ENCODE measurements at places on chromosomes 4 and X.

DNA sequence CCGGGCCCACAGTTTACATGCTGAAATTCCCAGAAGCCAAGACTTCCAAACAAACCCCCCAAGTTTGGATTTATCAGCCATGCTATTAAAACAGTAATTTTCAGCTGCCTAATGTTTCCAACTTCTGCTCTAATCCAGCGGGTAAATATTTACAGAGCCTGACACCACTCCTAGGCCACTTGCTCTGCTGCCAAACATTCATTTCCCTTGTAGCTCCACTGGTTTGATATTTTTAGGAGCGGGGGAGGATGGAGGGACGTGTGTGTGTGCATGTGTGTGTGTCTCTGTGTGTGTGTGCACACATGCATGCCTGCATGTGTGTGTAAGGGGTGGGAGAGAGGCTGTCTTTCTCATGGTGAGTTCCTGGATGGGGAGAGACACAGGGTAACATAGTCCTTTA, 115.7 kb upstream of the PJA1 start:
- DNase-seq, result no peak

DNA sequence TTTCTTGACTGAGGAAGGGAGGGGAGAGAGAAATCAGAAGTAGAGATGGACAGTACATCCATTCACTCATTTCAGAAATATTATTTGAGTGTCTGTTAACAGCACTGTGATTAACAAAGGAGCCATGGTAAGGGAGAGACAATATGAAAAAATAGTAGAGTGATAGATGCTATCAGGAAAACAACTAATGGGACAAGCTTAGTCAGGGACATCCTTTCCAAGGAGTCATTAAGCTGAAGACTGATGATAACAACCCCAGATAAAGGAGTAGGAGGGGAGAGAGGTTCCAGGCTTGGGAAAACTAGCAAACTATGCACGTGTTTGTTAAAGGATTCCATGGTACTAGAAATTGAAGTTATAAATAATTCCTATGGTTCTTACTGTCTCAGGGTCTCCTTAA, 122.2 kb downstream of the CBR4 start:
- no peak for DNase-seq

DNA sequence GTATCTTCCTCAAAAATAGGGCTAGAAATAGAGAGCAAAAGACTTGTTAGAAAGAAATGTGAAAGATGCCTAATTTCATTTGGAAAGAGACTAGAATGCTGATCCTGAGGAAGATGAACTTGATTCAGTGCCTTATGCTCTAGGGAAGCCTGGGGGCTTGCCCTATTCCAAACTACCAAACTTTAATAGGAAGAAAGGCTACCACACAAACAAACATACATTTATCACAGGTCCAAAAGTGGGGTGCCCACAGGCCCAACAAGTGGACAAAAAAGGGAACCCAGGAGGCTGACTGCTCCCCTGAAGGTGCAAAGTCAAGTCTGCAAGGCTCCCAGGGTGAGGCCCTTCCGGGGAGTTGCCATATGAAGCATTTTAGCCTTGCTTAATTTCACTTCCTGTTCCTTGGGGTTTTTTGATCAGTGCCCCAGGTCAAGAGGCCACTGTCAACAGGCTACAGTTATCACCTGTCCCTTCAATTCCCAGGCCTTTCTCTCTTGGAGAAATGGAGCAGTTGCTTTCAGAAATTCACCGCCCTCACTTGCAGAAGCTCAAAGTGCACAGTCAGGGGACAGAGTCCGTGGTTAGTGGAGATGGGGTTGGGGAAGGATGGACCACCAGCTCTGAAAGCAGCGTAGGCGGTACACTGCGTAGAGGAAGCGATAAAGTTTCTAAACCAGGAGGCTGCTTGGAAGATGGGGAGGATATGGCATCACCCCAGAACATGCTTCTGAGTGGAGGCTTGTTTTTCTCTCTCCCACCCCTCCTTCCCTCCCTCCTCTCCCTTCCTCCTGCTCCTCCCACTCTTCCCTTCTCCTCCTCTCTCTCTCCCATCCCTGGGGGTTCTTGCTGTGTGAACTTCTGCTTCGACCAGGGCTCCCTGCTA, 36.4 kb downstream of the TMEM154 start:
- DNase-seq, result no peak

DNA sequence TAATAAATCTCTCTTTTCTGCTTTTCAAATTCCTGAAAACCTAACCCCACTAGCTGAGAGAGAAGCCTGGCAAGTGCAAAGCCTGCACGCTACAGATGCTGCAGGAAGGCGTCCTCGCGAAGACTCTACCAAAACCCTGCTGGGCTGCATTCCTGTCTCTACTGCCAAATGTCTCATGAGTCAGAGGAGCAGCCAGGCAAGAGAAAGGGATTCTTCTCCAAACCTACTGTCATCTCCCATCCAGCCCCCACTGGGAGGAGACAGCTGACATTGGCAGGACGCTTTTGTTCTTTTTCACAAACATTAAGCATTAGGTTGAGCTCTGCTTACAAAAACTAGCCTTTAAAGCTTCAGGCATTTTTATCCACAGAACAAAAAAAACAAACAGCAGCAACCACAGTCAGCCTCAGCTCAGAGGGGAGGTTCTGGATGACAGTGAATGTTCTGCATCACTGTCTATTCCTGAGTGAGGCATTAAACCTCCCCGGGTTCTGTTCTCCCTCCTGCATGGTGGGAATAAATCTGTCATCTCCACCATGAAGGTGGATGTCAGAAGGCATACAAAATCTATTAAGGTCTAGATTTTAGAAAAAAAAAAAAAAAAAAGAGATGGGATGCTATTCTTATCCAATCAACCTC, 18.0 kb downstream of the CRMP1 start:
- no peak for DNase-seq

- no peak for DNase-seq
Measured at GRCh38 chr4:110950731-110951130, 327.9 kb upstream of the PITX2 start.

- DNase-seq, result peak; percentile 5
Measured at GRCh38 chrX:150897421-150898320, 797 bp downstream of the CD99L2 start.

DNA sequence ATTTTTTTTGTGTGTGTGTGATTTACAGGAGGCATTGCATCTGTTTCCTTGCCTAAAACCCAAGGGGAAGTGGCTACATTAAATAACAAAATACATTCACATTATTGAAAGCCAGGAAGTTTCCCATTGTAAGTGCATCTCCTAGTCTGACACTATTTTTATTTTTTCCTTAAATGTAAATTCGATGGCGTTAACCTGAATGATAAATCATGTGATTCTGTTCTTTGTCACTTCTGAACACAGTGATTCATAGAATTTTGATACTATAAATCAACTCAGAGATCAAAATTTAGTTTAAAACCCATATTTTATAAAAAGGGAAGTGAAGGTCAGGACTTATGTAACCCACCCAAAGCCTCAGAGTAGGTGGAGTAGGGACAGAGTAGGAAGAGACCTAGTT, 258.1 kb downstream of the GABRG1 start:
- DNase-seq, result no peak

DNA sequence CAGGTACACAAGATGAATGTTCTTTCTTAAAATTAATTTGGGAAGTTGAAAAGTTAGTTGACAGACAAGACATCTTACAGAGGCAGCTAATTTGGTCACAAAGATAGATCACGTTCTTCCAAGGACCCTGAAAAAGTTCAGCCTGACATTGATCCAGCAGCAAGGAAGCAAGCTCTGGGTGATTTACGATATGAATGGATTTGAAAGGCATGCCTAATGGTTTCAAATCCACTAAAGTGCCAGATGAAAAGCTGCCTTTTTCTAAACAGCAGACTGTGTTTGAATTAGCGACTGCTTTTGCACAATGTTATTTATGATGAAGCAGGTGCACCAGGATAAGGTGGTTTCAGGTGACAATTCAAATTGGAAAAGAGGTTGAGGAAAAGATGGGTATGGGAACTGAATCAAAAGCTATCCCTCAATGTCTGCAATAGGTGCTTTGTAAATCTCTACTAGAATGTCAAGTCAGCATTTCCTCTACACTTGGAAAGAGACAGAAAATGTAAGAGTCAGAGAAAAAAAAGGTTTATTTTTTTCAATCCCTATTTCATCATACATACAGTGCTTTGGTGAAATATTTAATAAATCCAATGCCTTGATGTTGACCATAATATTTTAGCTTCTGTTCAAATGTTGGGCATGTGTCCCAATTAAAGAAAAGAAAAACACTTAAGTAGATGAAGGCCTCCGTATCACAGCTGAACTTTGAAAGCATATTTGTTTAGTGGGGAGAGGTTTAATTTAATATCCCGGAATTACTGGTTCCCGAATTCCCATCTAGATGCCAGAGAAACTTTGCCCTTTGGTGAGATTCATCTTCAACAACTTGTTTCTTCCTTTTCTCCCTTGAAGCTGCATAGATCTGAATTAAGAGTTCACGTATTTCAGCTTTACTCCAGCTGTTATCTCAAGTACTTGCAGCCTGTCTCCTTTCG, 6.0 kb downstream of the RASGEF1B start:
- DNase-seq, result no peak

DNA sequence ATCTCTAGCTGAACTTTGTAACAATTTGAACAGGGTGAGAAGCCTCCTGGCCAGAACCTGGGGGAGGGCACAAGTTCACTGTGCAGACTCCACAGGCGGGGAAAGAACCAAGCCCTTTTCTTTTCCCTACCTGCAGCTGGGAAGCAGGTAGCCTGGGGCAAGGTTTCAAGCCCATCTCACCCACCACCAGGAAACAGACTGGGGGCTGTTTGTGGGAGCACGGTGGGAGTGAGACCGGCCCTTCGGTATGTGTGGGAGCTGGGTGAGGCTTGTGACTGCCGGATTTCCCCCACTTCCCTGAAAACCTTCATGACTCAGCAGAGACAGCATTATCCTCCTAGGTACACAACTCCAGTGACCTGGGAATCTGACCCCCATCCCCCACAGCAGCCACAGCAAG, 211.7 kb downstream of the ZNF674 start:
- no peak for DNase-seq

- no peak for DNase-seq
Measured at GRCh38 chr4:176841711-176842112, 49.0 kb upstream of the VEGFC start.

- DNase-seq, result no peak
Measured at GRCh38 chr4:338759-339097, 1.1 kb downstream of the ZNF141 start.

GRCh38 chrX:74449937-74450330, 28.6 kb downstream of the SLC16A2 start:
- no peak for DNase-seq

GRCh38 chr4:21901831-21902230, 46.7 kb downstream of the KCNIP4 start:
- no peak for DNase-seq

GRCh38 chrX:69025802-69026301, 139.4 kb downstream of the PJA1 start:
- no peak for DNase-seq

DNA sequence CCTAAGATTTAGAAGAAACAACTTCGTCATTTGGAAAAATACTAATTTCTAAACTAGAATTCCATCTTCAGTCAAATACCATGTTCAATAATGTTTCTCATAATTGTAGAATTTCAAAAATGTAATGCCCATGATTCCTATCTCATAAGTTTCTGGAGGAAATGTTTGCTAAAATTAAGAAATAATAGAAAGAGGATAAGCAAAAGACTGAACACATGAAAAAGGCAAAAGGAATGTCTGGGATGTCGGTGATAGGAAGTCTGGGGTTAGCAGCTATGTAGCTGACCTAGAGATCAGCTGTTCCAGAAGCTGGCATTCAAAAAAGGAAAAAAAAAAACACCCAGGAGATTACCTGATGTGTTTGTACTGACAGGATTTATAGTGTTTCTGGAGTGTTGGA, 18.9 kb upstream of the PCDH10 start:
- DNase-seq, result no peak

DNA sequence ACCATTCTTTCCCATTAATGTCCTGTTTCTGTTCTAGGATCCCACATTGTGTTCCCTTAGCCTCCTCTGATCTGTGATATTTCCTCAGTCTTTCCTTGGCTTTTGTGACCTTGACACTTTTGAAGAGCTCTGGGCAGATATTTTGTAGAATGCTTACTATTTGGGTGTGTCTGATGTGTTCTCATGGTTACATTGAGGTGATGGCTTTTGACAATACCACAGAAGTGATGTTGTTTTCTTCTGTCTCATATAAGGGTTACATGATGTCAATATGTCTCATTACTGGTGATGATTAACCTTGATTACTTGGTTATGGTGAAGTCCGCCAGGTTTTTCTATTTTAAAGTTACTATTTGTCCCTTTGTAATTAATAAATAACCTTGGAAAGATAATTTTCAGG, 183.7 kb downstream of the SOWAHB start:
- no peak for DNase-seq

- no peak for DNase-seq
Measured at GRCh38 chr4:21885241-21885640, 63.3 kb downstream of the KCNIP4 start.

DNA sequence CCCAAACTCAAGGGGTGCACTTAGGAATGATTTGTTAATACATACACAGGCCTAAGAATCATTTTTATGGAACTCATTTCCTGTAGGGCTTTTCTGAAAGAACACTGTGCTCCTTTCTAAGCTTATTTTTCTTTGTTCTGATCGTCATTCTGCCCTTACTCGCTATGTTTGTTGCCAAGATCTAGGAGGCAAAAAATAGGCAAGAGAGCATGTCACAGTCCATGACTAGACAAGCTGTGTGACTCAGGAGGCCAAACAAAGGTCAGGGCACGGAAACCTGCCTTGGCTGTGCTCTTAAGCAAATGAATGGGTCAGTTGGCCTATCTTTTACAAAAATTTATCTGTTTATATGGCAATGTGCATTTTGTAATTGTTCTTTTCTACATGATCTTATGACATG, 42.5 kb upstream of the C1GALT1C1 start:
- no peak for DNase-seq

- DNase-seq, result no peak
Measured at GRCh38 chrX:101668143-101668542, 8.5 kb upstream of the ARMCX2 start.

- no peak for DNase-seq
Measured at GRCh38 chr4:138450546-138451275, 208.6 kb upstream of the SLC7A11 start.

GRCh38 chr4:28760003-28760402, 1899.4 kb downstream of the STIM2 start:
- no peak for DNase-seq

GRCh38 chr4:112751447-112751846, 114.5 kb downstream of the LARP7 start:
- no peak for DNase-seq

- no peak for DNase-seq
Measured at GRCh38 chr4:122584519-122584918, 36.3 kb downstream of the IL21 start.

GRCh38 chr4:109067508-109068235, 234.8 kb downstream of the COL25A1 start:
- DNase-seq, result no peak

DNA sequence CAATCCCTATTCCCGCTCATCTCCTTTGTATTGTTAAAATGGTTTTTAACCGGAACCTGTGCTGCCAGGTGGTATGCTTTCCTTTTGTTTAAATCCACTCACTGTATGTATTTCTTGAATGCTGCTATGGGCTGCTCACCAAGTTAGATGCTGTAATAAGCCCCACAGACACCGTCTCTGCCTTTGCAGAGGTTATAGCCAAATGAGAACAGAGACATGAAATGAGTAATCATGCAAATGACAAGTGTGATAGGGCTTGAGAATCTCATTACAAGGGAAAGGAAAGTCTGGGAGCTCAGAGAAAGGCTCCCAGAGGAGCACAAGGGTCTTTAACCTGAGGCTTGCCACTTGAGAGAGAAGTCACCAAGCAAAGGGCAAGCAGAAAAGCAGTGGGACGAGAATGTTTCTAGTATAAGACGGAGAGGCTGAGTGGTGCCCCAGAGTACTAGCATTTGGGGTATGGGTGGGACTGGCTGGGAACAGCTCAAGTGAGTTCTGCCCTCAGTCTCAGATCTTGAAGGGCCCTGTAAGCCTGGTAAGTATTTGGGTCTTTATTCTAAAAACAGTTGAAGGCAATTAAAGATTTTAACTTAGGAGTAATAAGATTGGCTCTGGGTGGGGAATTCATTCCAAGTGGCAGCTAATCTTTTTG, 110.8 kb upstream of the H2AZ1 start:
- no peak for DNase-seq

Measured in hematopoietic multipotent progenitor cell treated with erythropoietin and hydrocortisone succinate and interleukin-3 and kit ligand, for 15 days (in vitro differentiated cells).